ENCODE measurements at places on chromosomes 6 and 20.

- no peak for DNase-seq
These were observed 78.1 kb upstream of the CD93 start for GRCh38 chr20:23164176-23164601.

- no peak for DNase-seq
These were observed 230.1 kb downstream of the SIM1 start for GRCh38 chr6:100234625-100235024.

DNA sequence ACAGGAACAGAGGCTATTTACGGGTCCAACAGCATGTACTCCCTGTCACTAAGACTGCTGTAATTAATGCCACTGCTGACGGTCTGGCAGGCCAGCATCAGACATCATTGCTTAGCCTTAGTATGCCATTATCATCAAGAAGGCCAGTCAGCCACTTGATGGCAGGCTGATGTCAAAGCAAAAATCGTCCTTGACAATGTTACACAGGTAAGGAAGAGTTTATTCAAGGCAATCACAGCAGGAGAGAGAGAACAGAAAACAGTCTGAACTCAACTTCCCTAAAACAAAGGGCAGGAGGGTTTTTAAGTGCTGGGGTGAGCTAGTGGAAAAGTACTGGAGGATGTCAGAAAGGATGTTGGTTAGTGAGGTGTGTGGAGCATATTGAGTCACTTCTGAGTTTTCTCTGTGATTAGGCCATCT is 25.1 kb downstream of the FKBP1C start:
- DNase-seq, result no peak

GRCh38 chr6:108497883-108498282 is 62.8 kb upstream of the FOXO3 start:
- no peak for DNase-seq

GRCh38 chr6:54876365-54876764 is 29.8 kb downstream of the FAM83B start:
- no peak for DNase-seq

- DNase-seq, result no peak
These were observed 2.0 kb downstream of the HEY2 start for GRCh38 chr6:125751334-125751916.

- DNase-seq, result no peak
These were observed 44.3 kb downstream of the TENT5A start for GRCh38 chr6:81708113-81708699.

DNA sequence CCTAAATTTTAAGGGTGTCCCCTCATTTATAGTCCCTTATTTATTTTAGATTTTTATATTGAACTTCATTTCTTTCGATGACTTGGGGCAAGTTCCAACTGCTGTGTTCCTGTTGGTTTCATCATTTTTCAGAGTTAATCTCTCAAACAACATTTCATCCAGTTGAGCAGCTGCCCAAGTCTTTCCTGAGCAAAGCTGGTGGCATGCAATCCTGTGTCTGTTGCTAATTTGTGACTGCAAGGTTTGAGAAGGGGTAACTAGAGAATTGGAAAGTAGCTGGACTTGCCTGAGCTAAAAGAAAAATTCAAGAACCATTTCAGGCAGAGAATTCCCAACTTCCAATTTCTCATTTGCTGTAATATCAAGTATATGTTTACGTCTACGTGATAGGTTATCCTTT is 881.5 kb upstream of the SLC35B3 start:
- no peak for DNase-seq

All from CD4-positive, alpha-beta T cell treated with Interleukin-17A for 1 hour (primary cell).